Stimulated activated CD8-positive, alpha-beta memory T cell treated with anti-CD3 and anti-CD28 coated beads, Interleukin-4, amount 100 ng/mL, for 1 hour (primary cell): ENCODE measurements at places on chromosomes 1 and 21.

DNA sequence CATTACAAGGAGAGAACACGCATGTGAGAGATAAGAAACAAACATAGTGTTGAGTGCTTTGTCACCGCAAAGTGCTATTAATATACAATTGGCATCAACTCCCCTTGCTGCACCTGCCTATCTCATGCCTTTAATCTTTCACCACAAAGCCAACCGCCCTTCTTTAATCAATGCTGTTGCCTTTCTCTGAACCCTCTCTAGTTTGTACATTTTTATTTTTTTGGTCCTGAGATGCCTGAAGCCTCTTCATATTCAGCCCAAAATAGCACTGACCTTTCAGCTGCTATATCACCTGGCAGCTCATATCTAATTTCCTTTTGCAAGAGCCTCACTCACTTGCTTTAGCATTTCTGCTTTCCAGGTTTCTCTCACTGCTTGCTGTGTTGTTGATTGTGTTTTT lies 504.7 kb downstream of the NUF2 start:
- no peak for DNase-seq

GRCh38 chr1:45136984-45137383 lies 69.4 kb downstream of the ZSWIM5 start:
- no peak for DNase-seq

- DNase-seq = no peak
Measured at GRCh38 chr1:74690909-74691308, 17.3 kb upstream of the ERICH3 start.

DNA sequence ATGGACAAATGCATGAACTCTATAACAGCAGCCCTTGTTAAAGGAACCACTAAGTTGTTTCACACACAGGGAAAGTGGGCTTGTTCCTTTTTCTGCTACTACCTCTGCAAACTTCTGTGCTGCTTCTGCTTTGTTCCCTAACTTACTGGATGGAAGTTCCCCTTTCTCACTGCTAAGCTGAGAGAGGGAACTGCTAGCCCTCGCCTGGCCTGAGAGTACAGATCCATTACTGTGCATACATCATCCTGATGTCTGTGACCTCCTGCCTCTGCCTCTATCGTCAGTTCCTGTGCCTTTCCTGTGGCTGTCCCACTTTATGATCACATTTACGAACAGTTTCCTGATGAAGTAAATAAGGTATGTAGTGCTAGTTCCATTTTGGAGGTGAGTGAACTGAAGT lies 3.5 kb downstream of the GNAT2 start:
- no peak for DNase-seq

GRCh38 chr1:48203287-48203900 lies 19.1 kb upstream of the SLC5A9 start:
- DNase-seq = no peak

DNA sequence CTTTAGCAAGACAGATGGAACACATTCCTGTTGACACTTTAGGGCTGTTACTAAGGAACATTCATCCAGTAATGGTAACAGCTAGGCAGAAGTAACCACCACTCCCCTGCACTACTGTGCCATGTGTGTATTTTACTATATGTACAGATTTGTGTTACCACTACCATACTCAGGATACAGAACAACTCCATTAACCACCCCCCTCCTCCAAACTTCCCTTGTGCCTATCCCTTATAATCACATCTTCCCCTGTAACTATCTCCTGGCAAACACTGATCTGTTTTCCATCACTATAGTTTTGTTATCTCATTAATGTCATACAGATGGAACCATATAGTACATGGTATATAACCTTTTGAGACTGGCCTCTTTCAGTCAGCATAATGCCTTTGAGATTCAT lies 3.9 kb upstream of the POU2F1 start:
- no peak for DNase-seq

DNA sequence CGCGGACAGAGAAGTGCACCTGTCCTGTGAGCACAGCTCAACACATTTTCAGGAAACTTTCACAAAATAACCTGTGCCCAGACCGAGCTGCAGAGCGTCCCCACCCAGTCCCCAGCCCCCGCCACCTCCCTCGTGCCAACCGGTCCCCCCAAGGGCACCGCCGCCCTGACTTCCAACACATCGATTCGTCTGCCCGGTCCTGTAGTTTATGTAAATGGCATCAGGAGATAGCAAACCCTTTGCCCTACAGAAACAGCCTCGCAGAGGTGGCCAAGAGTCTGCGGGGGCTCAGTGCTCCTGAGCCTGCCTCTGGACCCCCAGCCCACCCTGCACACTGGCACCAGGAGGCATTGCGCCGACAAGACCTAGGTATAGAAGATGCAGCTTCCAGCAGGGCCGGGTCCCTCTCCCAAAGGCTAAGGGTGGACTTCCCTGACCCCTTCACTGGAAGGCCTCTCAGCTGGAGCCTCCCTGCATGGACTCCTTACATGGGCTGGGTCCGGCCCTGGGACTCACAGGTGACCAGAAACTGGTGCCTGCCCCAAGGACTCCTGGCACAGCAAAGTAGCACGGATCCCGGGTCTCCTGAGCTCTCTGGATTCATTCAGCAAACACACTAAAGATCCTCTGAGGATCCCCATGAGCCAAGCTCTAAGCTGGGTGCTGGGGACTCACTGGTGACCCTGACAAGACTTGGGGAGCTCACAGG lies 6.6 kb upstream of the PLEKHG5 start:
- DNase-seq = no peak

- no peak for DNase-seq
Measured at GRCh38 chr1:69494221-69494620, 73.5 kb upstream of the LRRC7 start.

GRCh38 chr1:104295511-104295910 lies 545.8 kb downstream of the AMY1C start:
- no peak for DNase-seq

- no peak for DNase-seq
Measured at GRCh38 chr1:76833151-76833550, 34.1 kb upstream of the ST6GALNAC5 start.

GRCh38 chr1:17875882-17876280 lies 120.7 kb downstream of the ACTL8 start:
- DNase-seq = no peak

- peak; percentile 62 for DNase-seq
Measured at GRCh38 chr1:27102707-27103468, 52.0 kb downstream of the SLC9A1 start.

DNA sequence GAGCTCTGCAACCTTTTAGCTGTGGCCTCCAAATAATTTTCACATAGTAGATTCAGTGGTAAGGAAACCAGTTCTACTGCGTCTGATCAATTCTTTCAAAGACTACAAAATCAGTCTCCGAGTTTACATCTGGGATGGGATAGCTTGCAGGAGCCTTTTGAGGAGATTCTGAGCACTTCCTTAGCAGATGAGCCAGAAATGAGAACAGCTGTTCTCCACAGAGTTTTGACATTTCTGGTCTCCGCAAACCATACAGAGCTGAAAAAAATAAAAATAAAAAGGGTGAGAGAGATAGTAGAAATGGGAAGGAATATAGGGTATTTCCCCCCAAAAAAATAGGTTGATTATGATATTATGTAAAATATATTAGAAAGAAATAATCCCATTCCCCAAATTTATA lies 119.3 kb downstream of the LYPLAL1 start:
- no peak for DNase-seq

- no peak for DNase-seq
Measured at GRCh38 chr1:74205266-74205665, 7.2 kb downstream of the FPGT start.

DNA sequence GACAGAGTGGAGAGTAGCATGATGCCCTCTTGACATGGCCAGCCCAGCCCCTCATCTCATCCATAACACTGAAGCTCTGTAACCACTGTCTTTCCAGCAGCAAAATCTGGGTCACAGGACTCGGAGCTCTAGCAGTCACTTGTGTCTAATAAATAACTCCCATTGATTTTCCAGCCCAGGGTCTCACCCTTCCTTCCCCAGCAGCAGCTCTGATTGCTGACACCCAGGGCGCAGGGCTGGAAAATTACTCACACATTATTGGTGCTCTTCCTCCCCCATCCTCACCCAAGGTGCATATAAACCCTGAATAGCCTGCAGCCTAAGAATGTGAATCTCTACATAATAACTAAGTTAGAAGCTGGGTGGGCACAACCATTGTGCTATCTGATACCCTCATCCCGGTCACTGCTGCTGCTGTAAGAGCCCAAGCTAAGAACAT lies 21.1 kb upstream of the OR10J5 start:
- DNase-seq = no peak

GRCh38 chr1:19759740-19760089 lies 40.0 kb downstream of the TMCO4 start:
- DNase-seq = no peak

GRCh38 chr1:64519901-64520300 lies 50.0 kb downstream of the CACHD1 start:
- DNase-seq = no peak

- no peak for DNase-seq
Measured at GRCh38 chr1:208048904-208049303, 138.0 kb upstream of the CD34 start.

- no peak for DNase-seq
Measured at GRCh38 chr1:21618561-21619374, 50.4 kb downstream of the RAP1GAP start.

DNA sequence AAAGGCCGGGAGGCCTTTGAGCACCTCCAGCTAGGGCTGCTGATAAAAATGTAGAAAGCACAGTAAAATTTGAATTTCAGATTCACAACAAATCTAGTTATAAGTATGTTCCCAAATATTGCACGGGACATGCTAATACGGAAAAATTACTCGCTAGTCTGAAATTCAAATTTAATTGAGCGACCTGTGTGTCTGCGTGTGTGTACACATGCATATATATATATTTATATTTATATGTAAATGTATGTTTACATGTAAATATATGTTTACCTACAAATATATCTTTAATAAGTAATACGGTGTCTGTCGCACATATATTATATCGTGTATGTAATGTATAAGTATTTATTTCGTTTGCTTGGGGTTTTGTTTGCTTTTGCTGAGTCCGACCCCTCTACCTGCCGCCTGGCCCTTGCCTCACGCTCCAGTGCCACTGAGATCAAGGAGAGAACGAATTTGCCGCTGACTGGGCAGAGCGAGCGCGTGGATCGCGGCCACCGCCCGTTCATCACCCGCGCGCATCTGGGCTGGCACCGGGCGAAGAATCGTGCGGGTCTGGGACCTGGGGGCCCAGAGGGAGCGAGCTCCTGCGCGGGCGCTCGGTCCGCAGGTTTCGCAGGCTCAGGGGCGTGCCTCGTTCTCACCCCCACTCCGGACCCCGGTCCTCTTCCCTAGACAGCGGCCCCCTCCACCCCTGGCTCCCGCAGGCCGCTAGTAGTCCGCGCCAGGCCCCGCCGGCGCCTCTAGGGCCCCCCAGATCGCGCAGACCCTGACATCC lies 534 bp upstream of the WRAP73 start:
- no peak for DNase-seq

- DNase-seq = no peak
Measured at GRCh38 chr1:64199154-64199553, 4.3 kb upstream of the UBE2U start.

DNA sequence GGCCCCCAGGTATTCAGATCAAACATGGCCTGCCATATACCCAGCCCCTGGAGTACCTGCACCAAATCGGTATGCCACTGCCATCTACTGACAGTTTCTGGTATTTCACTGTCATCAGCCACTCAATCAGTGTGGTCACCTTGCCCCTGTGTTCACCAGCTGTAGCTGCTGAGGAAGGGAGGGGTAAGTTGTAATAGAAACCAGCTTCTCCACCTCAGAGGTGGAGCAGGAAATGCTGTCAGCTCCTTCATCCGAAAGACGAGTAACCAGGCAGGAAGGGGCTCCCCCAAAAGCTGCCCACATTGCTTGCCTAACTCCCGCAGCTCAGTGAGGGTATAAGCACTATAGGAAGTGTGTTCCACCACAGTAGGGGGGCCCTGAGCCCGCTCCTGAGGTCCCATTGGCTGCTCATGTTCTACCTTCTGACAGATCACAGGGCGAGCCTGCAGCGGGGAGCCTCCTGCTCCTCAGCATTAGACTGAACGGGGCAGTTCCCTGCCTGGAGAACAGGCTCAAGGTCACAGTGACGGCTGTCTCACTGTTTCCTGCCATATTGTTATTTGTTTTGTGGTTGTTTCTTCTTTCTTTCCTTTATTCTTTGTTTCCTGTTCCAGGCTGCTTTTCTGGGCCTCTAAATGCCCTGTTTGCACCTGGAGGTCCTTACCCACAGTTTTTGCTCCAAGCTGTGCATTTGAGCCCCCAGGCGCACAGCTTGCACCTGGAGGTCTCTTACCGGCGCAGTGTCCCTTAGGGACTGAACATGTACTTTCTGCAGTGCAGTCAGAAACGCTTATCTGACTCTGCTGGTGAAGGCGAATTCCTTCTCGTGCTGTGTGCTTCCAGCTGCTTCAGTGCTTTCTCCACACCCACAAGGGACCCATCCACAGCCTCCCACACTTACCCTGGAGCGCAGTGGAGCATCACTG lies 1638.3 kb downstream of the MRPL39 start:
- DNase-seq = peak; percentile 35

GRCh38 chr1:220717800-220718640 lies 27.9 kb downstream of the C1orf115 start:
- no peak for DNase-seq

DNA sequence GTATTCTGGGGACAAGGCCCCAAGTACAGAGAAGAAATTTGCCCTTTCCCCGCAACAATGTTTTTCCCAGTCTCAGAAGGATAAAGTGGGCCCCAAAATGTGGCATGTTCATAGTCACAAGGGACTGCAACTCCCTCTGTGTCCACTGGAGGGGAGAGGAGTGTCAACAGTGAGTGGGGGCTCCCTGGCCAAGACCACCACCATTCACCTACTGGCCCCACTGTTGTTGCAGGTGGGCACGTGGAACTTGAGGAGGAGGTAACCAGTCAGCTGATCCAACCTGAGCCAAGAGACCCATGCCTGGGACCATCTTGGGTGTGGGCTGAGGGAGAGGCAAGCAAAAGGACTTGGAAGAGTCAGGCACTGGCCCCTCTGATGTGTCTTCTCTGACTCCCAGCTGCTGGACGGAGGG lies 777 bp downstream of the NUDT17 start:
- DNase-seq = no peak

- no peak for DNase-seq
Measured at GRCh38 chr21:35475009-35475408, 425.9 kb upstream of the RUNX1 start.

- DNase-seq = no peak
Measured at GRCh38 chr1:111908011-111908621, 81.4 kb downstream of the KCND3 start.

GRCh38 chr1:93965888-93966287 lies 56.7 kb upstream of the GCLM start:
- DNase-seq = no peak
